ENCODE measurements at places on chromosomes 6 and 20.

DNA sequence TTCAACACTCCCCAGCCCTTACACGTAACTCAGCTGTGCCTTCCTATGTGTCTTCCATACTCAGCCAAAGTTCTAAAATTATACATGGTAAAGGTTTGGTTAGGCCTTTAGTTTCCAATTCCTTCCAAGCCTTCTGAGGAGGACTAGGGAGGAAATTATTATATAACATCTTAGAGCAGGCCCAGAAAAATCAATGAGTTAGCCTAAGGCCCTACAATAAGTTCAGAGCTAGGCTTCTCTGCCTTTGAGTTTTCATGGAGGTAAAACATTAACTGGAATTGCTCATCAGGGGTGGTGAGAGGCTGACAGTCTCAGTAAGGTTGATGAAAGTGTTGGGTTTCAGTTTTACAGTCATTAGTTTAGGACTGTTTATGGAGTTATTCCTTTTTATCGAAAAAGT, 286.0 kb downstream of the ADGB start:
- DNase-seq, result no peak

DNA sequence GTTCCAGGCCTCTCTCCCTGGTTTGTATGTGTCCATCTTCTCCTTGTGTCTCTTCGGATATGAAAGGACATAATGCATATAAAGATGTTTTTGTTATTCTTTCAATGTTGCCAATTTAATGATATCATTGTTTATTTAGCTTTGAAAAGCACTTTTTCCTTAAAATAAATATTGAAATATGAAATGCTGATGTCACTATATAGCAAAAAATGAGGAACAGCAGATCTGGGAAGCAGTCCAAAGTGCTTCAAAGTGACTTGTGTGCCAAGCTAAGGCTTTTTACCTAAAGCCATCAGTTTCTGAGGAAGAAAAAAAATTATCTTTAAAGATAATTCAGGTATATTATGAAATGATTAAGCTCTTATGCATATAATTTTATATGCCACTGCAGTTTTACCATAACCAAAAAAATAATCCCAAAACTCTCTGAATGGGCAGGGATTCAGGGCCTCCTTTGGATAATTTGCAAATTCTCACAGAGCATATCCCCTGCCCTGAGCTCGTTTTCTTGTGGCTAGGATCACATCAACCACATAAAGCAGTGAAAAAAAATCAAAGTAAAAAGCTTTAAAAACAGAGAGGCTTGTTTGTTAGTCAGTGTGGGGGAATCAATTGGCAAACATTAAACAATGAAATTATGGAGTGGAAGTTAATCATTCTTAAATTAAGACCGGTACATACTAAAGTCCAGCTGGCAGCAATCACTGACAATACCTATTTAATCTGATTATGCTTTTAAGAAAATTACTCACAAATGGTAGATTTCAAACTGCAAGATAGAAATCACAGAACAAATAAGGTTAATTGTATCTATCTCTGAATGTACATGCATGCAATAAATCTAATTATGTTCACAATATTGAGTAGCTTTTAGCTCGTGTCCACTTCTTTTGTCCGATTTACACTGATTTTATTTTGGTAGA, 1027.9 kb upstream of the ADGRB3 start:
- no peak for DNase-seq

- DNase-seq, result no peak
These were observed 216.4 kb downstream of the C6orf118 start for GRCh38 chr6:165092881-165093595.

DNA sequence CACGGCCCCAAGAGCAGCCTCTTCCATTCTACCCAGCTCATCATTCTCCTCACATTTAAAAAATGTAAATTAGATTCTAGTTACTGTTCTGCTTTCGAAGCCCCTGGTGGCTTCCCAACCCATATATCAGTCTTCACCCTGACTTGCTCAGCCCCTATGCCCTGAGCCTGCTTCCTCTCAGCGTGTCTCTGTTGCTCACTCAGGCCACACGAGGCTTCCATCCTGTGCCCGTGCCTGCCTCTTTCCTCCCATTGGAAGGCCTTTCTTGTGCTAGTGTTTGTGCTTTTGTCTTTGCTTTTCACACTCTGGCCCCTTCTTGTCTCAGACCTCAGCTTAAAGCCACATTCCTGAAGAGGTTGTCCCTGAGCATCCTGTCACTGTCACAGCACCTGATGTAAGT, 78.1 kb downstream of the AFDN start:
- no peak for DNase-seq

- DNase-seq, result no peak
These were observed 1.1 kb upstream of the APOBEC2 start for GRCh38 chr6:41051873-41052272.

DNA sequence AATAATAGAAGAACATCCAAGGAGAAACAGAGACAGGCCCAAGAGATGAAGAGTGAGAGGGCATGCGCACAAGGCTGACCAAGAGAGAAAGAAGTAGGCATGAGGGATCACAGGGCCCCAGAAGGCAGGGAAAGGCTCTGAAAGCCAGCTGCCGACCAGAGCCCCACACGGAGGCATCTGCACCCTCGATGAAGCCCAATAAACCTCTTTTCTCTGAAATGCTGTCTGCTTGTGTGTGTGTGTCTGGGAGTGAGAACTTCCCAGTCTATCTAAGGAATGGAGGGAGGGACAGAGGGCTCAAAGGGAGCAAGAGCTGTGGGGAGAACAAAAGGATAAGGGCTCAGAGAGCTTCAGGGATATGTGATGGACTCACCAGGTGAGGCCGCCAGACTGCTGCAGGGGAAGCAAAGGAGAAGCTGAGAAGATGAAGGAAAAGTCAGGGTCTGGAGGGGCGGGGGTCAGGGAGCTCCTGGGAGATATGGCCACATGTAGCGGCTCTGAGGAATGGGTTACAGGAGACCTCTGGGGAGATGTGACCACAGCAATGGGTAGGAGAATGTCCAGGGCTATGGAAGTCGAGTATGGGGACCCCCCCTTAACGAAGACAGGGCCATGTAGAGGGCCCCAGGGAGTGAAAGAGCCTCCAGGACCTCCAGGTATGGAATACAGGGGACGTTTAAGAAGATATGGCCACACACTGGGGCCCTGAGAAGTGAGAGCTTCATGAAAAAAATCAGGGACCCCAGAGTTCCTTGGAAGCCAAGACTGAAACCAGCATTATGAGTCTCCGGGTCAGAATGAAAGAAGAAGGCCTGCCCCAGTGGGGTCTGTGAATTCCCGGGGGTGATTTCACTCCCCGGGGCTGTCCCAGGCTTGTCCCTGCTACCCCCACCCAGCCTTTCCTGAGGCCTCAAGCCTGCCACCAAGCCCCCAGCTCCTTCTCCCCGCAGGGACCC, 981 bp upstream of the TNF start:
- DNase-seq, result no peak

GRCh38 chr6:71913444-71914234, 27.3 kb downstream of the RIMS1 start:
- DNase-seq, result no peak

DNA sequence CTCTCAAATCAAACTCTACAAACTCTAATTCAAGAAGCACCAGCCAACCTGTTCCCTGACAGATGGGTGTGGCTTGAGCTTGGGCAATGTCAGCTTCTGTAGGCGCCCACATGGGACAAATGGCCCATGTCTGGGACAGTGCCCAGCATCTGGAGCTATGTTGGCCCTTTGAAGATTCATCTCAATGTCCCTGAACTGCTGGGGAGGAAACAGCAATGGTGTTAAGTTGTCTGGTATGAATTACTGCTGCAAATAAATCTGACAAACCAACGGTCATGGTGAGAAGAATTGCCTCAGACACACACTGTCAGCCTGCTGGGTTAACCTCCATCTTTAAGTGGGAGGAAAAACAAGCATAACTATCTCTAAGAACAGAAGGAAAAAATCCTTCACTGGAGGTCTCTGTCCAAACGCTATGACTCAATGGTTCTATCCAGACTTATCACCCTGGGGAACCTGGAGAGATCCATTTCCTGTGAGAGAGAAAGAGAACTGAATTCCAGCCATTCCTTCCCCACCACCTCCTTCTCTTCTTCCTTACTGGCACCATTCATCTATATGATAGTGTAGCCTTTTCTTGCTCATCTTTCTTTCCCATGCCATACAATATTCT, 274.9 kb downstream of the CDH26 start:
- no peak for DNase-seq

DNA sequence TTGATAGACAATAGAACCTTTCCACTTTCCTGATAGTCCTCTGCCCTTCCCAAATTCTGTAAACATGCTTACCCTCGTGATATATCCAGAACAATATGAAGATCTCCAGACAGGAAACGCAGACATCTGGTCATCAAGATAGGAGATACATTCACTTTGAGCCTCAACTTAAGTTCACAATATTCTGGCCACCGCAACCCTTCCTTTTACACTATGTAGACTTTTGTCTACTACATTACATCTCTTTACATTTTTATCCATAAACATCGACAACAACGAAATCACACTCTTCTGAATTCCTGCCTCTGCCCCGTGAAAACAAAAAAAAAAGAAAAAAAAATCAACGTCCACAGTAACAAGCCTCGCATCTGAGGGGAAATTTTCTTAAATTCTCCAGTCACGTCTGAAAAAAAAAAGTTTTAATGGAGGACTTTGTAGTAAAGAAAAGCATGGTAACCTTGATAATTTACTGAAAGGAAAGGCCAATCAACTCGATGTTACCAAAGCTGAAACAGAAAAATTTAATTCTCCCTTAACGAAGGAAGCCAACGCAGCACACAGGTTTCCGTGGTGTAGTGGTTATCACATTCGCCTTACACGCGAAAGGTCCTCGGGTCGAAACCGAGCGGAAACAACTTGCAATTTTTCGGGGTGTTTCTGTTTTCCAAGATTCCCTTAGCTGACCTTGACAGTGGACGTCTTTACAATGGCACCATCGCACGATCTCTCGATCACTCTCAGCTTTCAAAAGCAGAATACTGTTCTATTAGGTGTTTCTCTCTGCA, 21.8 kb downstream of the POM121L2 start:
- no peak for DNase-seq

GRCh38 chr6:106102034-106102433, 15.9 kb downstream of the PRDM1 start:
- no peak for DNase-seq

- DNase-seq, result no peak
These were observed 104.7 kb downstream of the OPRM1 start for GRCh38 chr6:154143753-154144152.

DNA sequence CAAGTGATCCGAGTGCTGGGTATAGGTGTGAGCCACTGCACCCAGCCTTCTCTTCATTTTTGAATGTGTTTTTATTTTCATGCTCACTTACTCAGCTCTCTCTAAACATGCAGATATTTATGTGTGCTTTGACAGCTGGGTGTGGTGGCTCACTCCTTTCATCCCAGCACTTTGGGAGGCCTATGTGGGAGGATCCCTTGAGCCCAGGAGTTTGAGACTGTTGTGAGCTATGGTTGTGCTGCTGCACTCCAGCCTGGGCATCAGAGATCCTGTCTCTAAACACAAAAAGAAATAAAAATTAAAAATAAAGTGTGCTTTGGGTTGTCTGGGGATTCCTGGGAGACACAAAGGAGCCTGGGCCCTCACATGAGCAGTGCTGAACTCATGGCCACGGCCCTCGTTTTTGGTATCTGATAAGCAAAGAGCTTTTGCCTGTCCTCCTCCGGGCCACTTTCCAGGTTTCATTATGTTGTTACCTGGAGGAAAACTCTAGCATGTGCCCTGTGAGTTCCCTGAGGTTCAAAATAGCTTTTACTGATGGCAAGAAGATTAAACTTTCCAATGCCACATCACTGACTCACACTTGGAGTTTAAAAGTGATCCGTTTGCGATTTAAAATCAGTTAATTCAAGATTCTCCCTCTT, 78.5 kb downstream of the CD164 start:
- no peak for DNase-seq

DNA sequence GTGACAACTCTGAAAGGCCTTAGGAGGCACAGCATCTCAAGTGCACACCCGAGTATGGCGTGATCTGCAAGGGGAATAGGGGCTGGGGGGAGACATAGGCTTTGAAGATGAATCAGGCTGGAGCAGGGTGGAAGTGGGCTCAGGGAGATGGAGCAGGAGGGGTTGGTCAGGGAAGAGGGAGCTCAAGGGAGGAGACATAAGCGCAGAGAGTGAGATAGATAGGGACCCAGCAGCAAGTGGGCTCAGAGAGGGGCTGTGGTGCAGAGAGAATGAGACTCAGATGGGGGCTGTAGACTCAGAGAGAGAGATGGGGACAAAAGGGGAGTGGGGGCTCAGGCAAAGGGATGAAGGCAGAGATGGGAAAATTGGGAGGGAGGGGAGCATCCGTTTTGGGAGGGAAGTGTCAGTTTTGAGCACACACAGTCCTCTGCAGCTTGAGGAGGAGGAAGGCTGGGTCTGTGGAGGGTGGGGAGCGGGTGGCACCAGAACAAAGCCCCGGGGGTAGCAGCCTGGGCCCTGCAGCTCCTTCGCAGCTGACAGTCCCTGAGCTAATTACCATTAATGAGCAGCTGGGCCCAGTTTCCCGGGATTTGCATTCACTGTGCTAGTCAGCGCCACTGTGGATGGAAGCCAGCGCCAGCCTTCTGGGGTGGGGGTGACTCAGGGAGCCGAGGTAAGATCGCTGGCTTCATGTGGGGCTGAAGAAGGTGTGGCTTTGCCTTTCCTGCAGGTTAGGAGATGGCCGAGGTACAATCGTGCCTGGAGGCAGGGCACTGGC, 18.7 kb downstream of the SRXN1 start:
- no peak for DNase-seq

DNA sequence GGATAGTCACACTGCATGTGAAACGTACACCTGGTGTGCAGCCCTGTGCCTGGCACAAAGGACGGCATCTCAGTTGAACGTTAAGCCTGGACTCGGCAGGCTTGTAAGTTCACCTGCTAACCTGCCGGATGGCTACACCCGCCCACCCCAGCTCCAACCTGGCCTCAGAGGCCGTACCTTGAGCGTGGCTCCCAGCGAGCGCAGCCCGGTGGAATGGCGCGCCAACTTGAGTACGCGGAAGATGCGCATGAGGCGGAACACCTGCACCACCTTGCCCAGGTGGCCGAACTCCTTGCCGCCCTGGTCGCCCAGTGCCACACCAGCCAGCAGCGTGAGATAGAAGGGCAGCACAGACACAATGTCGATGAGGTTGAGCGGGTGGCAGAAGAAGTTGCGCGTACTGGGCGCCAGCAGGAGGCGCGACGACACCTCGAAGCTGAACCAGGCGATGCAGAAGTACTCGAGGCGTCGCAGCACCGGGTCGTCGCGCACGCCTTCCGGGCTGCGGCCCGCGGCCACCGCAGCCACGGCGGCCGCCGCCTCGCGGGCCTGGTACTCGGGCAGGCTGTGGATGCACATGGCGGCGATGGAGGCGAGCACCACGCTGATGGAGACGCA, 3.3 kb downstream of the KCNS1 start:
- no peak for DNase-seq

DNA sequence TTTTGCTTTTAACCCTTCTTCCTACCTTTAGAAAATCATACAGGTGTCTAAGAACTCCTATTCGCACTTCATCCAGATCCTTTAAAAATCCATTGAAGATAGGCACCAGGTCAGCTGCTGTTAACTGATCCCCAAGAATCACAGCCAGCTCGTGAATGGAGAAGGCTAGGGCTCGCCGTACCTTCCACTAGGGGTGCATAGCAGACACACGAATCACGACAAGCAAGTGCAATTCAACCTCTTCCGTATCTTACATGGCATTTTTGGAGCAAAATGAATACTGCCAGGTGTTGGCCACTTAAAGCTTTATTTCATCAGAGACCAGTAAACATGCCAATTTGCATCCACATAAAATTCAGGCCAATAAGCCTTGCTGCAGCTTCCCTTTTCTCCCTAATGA, 10.8 kb upstream of the ANKRD60 start:
- no peak for DNase-seq
